ENCODE measurements at places on chromosomes 2 and 18. TPM values are rescaled to one million over a fixed set of nuclear protein-coding genes. Genes with fewer than 3 reads are reported as not detected.

The FOXI3 gene
- not detected for polyA plus RNA-seq

The CPS1 gene
- polyA plus RNA-seq = 744 TPM

The KATNAL2 gene
- 1.9 TPM for polyA plus RNA-seq

The IKZF2 gene
- under 0.01 TPM for polyA plus RNA-seq

The PLB1 gene
- 0.45 TPM for polyA plus RNA-seq

The DIS3L2 gene
- 14.5 TPM for polyA plus RNA-seq

The LYPD6 gene
- polyA plus RNA-seq = 1.8 TPM

The FBXO15 gene
- polyA plus RNA-seq = 0.83 TPM

The GNLY gene
- polyA plus RNA-seq = 1.4 TPM

The NYAP2 gene
- not detected for polyA plus RNA-seq

The IL18RAP gene
- 0.22 TPM for polyA plus RNA-seq

The MTLN gene
- 203 TPM for polyA plus RNA-seq

The LYPD1 gene
- not detected for polyA plus RNA-seq

The C2orf92 gene
- polyA plus RNA-seq = 8.6 TPM

The VSNL1 gene
- polyA plus RNA-seq = 0.07 TPM

The KIAA1328 gene
- polyA plus RNA-seq = 1.8 TPM

The GRHL1 gene
- 0.54 TPM for polyA plus RNA-seq

The CD8B gene
- 2.2 TPM for polyA plus RNA-seq

The FSHR gene
- not detected for polyA plus RNA-seq

The HIBCH gene
- polyA plus RNA-seq = 45.5 TPM

The SUCLG1 gene
- polyA plus RNA-seq = 224 TPM

The THSD7B gene
- polyA plus RNA-seq = not detected

The FTCDNL1 gene
- 0.54 TPM for polyA plus RNA-seq

The FBLN7 gene
- 1.4 TPM for polyA plus RNA-seq

The CREG2 gene
- polyA plus RNA-seq = not detected

The SELENOI gene
- 4.3 TPM for polyA plus RNA-seq

The NOSTRIN gene
- 35.5 TPM for polyA plus RNA-seq

The TRIB2 gene
- polyA plus RNA-seq = 20.1 TPM

The REG3G gene
- polyA plus RNA-seq = 3.2 TPM

All from small intestine (tissue), 16 donors.